ENCODE measurements at places on chromosomes 5 and 9.

- H3K36me3 ChIP-seq: no peaks in the 10 kb centered on the region
- H3K27me3 ChIP-seq: no peaks in the 10 kb centered on the region
- H3K27ac ChIP-seq: no peak overlapping the region
- DNase-seq: no peak
Measured at GRCh38 chr9:90967145-90967538, 165.5 kb downstream of the SYK start.

GRCh38 chr5:132763181-132764036 lies 13.6 kb downstream of the SEPTIN8 start:
- H3K27ac ChIP-seq: no peak overlapping the region
- peaks cover 27% of the 10 kb centered on the region for H3K4me1 ChIP-seq
- H3K4me3 ChIP-seq: no peak overlapping the region

DNA sequence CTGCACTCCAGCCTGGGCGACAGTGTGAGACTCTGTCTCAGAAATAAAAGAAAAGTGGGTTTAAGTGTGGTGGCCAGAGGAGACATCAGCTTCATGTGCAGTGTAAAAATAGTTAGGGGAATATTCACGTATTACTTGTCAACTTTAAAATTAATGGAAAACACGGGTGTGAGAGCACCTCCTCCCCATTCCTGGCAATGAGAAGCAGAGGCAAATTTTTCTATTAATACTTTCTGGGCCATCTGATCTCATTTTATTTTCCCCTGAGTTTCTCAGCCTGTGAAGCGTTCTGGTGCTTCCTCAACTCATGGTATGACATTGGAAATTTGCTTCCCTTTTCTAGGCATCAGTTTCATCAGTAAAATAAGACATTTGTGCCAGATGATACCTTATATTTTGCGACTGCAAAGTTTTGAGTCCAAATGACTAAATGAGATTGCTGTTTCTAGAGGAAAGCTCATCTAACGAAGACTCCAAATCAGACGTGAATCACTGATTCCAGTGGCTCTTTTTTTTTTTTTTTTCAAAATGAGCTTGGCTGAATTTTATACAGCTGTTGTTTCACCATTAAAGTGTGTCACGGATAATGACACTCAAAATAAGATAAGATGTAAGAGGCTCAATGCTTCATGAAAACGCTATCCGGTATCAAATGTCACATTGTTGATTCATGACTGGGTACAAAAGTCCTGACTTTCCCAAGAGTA lies 104.6 kb downstream of the MSX2 start:
- H3K4me1 ChIP-seq: no peaks in the 10 kb centered on the region
- H3K36me3 ChIP-seq: no peaks in the 10 kb centered on the region
- no peak for DNase-seq
- H3K27me3 ChIP-seq: no peaks in the 10 kb centered on the region
- H3K4me3 ChIP-seq: no peak overlapping the region
- no peak overlapping the region for H3K27ac ChIP-seq

- no peak overlapping the region for H3K4me3 ChIP-seq
- no peak for DNase-seq
- H3K4me1 ChIP-seq: peaks cover 23% of the 10 kb centered on the region
- no peaks in the 10 kb centered on the region for H3K27me3 ChIP-seq
Measured at GRCh38 chr9:110575945-110576344, 3.6 kb downstream of the SVEP1 start.

GRCh38 chr9:78267889-78268288 lies 29.0 kb upstream of the PSAT1 start:
- DNase-seq: no peak
- H3K27ac ChIP-seq: no peak overlapping the region
- peaks cover 4% of the 10 kb centered on the region for H3K36me3 ChIP-seq
- no peaks in the 10 kb centered on the region for H3K4me1 ChIP-seq
- H3K27me3 ChIP-seq: no peaks in the 10 kb centered on the region
- H3K4me3 ChIP-seq: no peak overlapping the region

DNA sequence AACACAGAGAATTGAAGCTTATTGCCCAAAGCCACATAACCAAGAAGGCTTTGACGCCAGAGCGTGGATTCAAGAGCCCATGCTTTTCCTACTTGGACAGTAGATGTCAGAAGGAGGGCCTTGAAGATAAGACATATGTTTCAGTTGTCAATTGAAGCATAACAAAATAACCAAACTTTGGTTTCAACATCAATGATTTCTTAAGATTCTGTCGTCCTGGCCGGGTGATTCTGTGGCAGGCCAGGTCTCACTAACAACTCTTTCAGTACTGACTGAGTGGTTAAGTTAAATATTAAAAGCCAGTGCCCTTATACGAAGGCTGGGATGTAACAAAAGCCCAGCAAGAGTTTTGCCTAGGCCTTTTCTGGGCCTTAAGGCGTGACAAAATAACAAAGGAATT lies 94.0 kb downstream of the RCL1 start:
- H3K4me1 ChIP-seq: peaks cover 17% of the 10 kb centered on the region
- H3K27ac ChIP-seq: peak overlapping the region; percentile 71
- DNase-seq: no peak
- no peaks in the 10 kb centered on the region for H3K36me3 ChIP-seq
- H3K4me3 ChIP-seq: no peak overlapping the region

DNA sequence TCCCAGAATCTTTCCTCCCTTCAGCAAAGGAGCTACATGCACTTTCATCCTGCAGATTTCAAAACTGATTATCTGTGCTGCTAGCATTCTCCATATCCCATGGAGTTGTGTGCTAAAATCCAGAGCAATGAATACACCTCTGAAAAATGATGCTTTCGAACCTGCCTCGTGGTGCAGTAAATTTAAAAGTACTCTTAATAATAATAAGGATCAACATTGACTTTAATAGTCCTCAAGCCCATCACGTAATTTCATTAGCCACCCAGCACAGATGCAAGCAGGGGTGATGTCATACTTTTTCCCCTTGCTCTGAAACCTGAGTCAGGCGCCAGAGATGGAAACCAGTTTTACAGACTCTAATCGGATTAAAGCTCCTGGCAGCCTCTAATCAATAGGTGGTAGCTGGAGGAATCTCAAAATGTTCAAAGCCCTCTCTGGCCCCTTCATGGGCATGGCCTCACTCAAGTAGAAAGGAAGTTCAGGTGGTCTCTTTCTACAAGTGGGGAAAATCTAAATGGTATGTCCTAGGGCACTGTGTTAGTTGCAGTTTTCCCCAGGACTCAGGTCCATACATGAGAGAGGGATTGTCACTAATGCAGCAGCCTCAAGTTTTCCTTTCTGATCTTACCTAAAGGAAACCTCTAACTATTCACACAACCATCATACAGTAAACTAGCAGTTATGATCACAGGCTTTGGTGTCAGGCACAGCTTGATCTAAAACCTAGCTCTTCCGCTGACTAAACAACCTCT lies 221.6 kb upstream of the SLC30A5 start:
- no peak overlapping the region for H3K27ac ChIP-seq
- no peaks in the 10 kb centered on the region for H3K36me3 ChIP-seq
- no peak for DNase-seq
- H3K4me3 ChIP-seq: no peak overlapping the region

- peak; percentile 48 for DNase-seq
- peak within 1 kb of the TSS; percentile 63 for H3K4me3 ChIP-seq
- peaks cover 21% of the 10 kb centered on the region for H3K4me1 ChIP-seq
- H3K27ac ChIP-seq: no peak within 1 kb of the TSS
- H3K27me3 ChIP-seq: no peaks in the 10 kb centered on the region
- H3K36me3 ChIP-seq: no peaks in the 10 kb centered on the region
Measured at GRCh38 chr9:137070201-137070905, at the start of gene SAPCD2. TSS of gene SAPCD2 (minus strand) at chr9:137070557. CDS start at chr9:137070460, 97 bp downstream.

DNA sequence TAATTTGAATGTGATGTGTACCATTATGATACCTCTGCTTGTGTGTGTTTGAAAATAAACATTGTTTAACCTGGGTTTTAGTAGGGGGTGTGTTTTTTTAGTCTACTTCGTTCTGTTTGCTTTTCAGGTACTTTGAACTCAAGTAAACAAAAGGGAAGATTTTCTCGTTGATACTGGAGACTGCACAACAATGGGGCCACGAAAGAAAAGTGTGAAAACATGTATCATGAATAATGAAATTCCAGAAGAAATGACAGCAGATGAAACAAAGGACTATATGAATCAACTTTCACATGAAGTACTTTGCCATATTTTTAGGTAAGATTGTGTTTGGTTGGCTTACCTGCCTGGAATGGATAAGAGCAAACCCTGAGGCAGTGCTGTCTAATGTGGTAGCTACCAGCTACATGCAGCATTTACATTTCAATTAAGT lies 10.8 kb downstream of the FBXO38 start:
- peaks cover 36% of the 10 kb centered on the region for H3K4me1 ChIP-seq
- H3K36me3 ChIP-seq: peaks cover 8% of the 10 kb centered on the region
- H3K27ac ChIP-seq: no peak overlapping the region
- no peak for DNase-seq

GRCh38 chr5:59790376-59790775 lies 103.2 kb downstream of the PDE4D start:
- no peaks in the 10 kb centered on the region for H3K27me3 ChIP-seq
- DNase-seq: no peak
- no peak overlapping the region for H3K27ac ChIP-seq
- H3K4me3 ChIP-seq: no peak overlapping the region
- H3K4me1 ChIP-seq: no peaks in the 10 kb centered on the region
- no peaks in the 10 kb centered on the region for H3K36me3 ChIP-seq

GRCh38 chr5:93431250-93431649 lies 149.8 kb downstream of the NR2F1-AS1 start:
- H3K36me3 ChIP-seq: no peaks in the 10 kb centered on the region
- H3K27ac ChIP-seq: no peak overlapping the region
- H3K4me1 ChIP-seq: no peaks in the 10 kb centered on the region
- no peaks in the 10 kb centered on the region for H3K27me3 ChIP-seq
- no peak overlapping the region for H3K4me3 ChIP-seq

GRCh38 chr5:142869886-142870285 lies 99.7 kb downstream of the ARHGAP26 start:
- H3K4me3 ChIP-seq: no peak overlapping the region
- no peaks in the 10 kb centered on the region for H3K36me3 ChIP-seq
- DNase-seq: no peak
- no peak overlapping the region for H3K27ac ChIP-seq

GRCh38 chr5:68680366-68680765 lies 413.4 kb upstream of the SLC30A5 start:
- no peaks in the 10 kb centered on the region for H3K36me3 ChIP-seq
- H3K27ac ChIP-seq: no peak overlapping the region
- no peaks in the 10 kb centered on the region for H3K27me3 ChIP-seq
- DNase-seq: no peak
- H3K4me3 ChIP-seq: no peak overlapping the region
- H3K4me1 ChIP-seq: peaks cover 21% of the 10 kb centered on the region

GRCh38 chr9:4297786-4298254 lies 2.0 kb downstream of the GLIS3 start:
- peak overlapping the region; percentile 99 for H3K27ac ChIP-seq
- no peaks in the 10 kb centered on the region for H3K36me3 ChIP-seq
- no peaks in the 10 kb centered on the region for H3K27me3 ChIP-seq
- peak overlapping the region; percentile 81 for H3K4me3 ChIP-seq
- peaks cover 53% of the 10 kb centered on the region for H3K4me1 ChIP-seq

DNA sequence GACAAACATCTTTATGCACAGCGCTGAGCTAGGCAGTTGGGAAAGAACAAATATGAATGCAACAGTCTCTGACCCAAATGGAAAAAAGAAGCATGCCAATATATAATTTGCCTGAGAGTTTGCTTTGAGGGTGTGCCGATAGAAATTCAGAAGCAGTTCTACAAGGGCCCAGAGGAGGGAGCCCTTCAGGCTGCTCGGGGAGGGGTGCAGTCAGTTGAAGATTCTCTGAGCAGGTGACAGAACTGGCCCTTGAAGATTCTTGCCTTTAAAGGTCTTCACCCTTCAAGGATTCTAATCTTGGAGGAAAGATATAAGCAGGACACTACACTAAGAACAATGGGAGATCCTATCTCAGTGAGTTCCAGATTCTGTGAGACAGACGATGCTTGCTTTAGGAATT lies 3.7 kb upstream of the PAPPA start:
- H3K4me1 ChIP-seq: peaks cover 16% of the 10 kb centered on the region
- no peak overlapping the region for H3K27ac ChIP-seq
- H3K4me3 ChIP-seq: no peak overlapping the region
- no peaks in the 10 kb centered on the region for H3K36me3 ChIP-seq

- H3K36me3 ChIP-seq: no peaks in the 10 kb centered on the region
- no peak for DNase-seq
- peak overlapping the region; percentile 70 for H3K4me3 ChIP-seq
- H3K27me3 ChIP-seq: peaks cover 58% of the 10 kb centered on the region
Measured at GRCh38 chr5:135034236-135034962, 371 bp upstream of the PITX1 start.

DNA sequence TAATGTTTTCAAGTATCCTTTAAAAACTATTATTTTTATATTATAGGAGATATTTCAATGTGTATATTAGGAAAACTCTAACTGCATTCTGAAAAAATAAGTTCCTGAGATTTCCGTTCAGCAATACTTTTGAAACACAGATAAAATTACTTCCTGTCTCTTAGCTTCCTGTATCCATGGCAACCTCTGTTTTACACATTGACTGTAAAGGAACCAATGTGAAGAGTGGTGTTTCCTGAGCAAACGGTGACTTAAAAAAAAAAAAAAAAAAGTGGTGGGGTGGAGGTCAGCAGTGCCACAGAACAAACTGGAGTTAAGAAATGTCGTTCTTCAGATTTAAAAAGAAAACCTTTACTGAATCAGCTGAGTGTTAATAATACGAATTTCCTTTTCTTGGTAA lies at the start of gene LRRC70:
LRRC70 (plus strand) TSS at position 280 of the 400 bp plus-strand sequence. CDS start 620 bp downstream, outside the sequence.
- peak within 1 kb of the TSS; percentile 2 for H3K4me3 ChIP-seq
- H3K36me3 ChIP-seq: no peaks in the 10 kb centered on the region
- H3K4me1 ChIP-seq: no peaks in the 10 kb centered on the region
- DNase-seq: no peak
- H3K27ac ChIP-seq: no peak within 1 kb of the TSS
- no peaks in the 10 kb centered on the region for H3K27me3 ChIP-seq

DNA sequence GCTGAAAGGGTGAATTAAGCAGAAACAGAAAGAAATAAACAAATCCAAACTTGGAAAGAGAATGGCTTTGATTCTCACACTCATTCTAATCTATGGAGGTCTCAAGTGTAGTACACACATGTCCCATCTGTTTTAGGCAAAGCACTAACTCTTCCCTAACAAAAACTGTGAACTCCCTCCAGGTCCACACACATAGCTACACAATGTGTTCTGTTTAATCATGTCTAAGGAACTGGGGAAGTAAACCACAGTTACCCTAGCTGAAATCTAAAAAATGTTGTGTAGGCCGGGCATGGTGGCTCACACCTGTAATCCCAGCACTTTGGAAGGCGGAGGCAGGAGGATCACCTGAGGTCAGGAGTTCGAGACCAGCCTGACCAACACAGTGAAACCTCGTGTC lies 118.7 kb upstream of the FST start:
- H3K4me1 ChIP-seq: peaks cover 38% of the 10 kb centered on the region
- H3K27me3 ChIP-seq: no peaks in the 10 kb centered on the region
- H3K36me3 ChIP-seq: no peaks in the 10 kb centered on the region
- no peak overlapping the region for H3K4me3 ChIP-seq
- DNase-seq: no peak
- H3K27ac ChIP-seq: peak overlapping the region; percentile 50

DNA sequence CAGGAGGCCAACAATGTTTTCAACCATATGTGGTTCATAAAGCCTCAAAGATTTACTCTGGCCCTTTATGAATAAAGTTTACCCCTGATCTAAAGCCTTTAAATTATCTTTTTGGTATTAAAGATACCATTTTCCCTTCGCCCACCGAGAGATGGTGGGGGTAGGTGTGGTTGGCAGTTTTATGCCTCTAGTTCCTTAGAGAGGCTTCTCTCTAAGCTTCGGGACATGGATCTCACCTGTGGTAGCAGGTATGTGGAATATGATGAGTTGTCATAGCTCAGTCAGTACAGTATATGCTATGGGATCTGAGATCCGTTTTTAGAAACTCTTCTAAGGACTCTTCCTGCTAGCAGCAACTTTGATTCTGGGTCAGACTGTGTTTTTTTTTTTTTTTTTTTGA lies 2.3 kb downstream of the UQCRQ start:
- H3K27me3 ChIP-seq: no peaks in the 10 kb centered on the region
- no peak for DNase-seq
- no peak overlapping the region for H3K27ac ChIP-seq
- peaks cover 27% of the 10 kb centered on the region for H3K4me1 ChIP-seq
- peaks cover 30% of the 10 kb centered on the region for H3K36me3 ChIP-seq
